ENCODE measurements at places on chromosomes 16 and 17.

DNA sequence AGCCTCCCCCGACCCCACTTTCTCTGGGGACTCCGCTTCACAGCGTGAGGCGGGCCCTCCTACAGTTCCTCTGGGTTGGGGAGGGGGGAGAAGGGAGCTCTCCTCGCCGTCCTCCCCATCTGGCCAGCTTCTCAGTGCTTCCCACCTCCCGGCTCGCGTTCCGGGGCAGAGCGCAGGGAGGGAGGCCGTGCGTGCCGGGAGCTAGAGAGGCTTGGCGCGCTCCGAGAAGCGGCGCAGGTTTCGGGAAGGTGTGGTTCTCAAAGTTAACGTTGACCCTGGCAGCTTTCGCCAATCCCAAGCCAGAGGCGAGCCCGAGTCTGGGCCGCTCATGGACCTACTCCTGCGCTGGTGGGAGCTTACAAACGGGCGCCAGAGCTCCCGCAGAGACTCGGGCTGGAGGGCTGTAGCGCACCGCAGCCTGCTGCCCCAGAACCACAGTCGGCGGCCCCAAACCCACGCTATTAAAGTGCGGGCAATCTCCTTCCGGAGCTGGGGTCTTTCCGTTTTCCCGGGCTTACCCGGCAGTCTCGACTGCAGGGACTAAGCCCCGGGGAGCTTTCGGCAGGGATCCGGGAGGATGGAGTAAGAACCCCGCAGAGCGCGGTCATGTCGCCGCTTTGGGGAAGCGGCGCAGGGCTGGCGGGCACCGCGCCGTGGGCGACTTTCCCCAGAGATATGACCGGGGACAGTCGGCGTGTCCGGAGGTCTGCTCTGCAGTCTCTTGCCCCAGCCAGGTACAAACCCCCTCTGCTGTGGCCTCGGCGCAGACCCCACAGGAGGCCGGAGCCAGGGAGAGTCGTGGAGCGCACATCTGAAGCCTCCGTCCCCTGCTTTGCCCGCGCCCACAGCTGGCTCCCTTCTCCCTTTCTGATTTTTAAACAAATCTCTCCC lies 787 bp downstream of the CDH11 start:
- no peak for DNase-seq

DNA sequence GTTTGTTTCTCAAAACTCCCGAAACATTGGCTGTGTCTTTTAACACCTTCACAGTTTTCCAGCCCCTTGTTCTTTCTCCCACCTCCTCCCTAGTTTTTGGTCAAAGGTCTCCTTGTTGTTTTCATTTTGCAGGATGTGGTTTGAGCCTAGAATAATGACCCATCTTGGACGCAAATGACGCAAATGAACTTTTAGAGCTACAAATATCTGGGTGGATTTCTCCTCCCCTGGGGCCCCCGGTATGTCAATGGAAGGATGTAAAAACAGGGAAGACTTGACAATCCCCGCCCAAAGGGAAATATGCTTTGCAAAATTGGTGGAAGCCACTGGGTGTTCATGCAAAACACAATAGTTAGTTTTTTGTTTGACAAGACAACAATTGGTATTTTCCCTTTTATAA lies 236.0 kb upstream of the IRX3 start:
- DNase-seq = no peak

GRCh38 chr17:77622647-77623046 lies 335.9 kb upstream of the TNRC6C start:
- no peak for DNase-seq

DNA sequence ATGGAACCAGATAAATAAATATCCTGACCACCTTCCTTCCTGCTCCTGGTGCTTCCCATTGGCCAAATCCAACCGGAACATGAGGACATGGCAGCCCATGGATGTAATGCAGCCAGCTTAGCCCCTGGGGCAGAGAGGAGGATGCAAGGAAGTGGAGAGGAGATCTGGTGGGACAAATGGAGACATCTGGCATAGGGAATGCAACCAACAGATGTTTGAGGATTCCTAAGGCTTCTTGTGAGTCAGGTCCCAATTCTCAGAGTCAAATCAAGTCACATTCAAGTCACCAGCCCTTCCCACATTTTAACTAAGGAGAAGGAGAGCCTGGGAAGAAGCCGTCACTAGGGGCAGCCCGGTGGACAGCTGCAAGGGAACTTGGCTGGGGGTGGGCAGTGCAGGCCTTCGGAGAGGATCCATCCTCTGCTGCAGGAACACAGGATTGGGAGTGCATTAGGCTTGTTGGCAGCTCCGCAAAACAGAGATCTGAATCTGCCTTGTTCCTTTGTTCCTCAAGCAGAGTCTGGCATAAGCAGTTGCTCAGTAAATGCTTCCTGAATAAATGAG lies 62.8 kb upstream of the HS3ST2 start:
- DNase-seq = no peak

GRCh38 chr16:1279945-1280589 lies 24.2 kb downstream of the TPSD1 start:
- DNase-seq = no peak

GRCh38 chr16:65537336-65537735 lies 415.5 kb upstream of the CDH11 start:
- DNase-seq = no peak

GRCh38 chr17:36890398-36891168 lies 46.7 kb upstream of the LHX1 start:
- no peak for DNase-seq

DNA sequence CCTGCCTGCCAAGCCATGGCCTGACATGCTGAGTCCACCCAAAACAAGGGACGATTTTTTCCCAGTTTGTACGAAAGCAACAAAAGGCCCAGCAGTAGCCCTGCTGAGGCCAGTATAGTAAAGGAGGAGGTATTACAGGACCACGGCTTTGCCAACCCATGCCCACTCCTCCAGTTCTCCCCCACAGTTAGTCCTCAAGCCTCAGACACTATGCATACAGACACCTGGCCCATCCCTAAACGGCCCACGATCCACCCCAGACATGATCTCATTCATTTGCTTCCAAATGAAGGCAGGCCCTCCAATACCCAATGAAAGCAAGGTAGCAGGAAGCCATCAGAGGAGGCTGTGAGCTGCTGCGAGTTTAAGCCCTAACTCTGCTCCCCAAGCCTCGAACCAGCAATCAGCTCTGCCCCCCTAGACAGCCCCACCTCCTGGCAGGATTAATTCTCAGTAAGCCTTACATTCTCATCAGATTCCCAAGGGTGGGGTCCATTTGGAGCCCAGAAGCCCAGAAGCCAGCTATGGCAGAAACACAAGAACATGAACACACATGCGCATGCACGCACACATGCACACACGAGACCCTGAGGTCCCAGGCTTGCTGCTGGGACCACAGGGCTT lies 4.9 kb downstream of the HDAC5 start:
- DNase-seq = no peak

DNA sequence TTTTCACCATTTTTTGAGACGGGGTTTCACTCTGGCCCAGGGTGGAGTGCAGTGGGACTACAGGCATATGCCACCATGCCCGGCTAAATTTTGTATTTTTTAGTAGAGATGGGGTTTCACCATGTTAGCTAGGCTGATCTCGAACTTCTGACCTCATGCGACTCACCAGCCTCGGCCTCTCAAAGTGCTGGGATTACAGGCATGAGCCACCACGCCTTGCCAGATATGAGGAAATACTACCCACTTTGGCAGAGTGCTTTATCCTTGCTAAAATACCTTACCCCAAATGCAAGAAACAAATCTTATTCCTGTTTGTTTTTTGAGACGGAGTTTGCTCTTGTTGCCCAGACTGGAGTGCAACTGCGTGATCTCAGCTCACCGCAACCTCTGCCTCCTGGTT lies 62.9 kb upstream of the MGAT5B start:
- no peak for DNase-seq

DNA sequence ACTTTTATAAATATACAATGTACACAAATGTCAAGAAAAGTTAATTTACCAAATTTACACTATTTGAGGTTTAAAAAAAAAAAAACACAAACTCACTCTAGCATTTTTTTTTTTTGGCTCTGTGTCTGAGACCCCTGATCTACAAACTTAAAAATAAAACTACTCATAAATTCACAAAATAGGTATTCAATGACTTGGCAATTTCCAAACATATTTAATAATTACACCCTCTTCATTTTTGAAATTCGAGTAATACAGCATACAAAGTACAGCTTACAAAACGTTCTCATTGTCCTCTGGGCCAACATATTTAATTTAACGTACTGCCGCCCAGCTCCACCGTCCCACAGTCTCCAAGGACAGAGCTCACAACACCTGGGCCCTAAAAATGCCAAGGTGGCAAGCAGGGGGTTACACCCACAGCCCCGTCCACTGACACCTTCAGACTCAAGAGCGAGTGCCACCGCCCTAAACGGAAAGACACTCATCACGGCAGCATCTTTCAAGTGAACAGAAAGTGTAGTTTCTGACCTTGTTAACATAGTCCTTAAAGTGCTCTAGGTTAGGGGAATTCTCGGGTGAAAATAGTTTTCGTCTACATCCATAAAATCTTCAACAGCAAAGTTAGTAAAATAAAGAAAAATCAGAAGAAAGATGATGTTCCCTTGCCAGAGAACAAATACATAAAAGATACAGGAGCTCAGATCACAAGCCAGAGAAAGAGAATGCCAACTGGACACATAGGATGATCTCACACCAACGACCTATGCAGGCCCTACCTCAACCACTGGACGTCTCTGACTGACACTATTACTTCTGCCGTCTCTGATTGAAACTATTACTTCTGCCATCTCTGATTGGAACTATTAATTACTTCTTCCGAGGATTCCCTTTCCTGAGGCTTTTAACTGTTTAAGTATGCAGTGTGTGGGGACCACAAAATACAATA lies 4.2 kb downstream of the ADCY9 start:
- DNase-seq = no peak

DNA sequence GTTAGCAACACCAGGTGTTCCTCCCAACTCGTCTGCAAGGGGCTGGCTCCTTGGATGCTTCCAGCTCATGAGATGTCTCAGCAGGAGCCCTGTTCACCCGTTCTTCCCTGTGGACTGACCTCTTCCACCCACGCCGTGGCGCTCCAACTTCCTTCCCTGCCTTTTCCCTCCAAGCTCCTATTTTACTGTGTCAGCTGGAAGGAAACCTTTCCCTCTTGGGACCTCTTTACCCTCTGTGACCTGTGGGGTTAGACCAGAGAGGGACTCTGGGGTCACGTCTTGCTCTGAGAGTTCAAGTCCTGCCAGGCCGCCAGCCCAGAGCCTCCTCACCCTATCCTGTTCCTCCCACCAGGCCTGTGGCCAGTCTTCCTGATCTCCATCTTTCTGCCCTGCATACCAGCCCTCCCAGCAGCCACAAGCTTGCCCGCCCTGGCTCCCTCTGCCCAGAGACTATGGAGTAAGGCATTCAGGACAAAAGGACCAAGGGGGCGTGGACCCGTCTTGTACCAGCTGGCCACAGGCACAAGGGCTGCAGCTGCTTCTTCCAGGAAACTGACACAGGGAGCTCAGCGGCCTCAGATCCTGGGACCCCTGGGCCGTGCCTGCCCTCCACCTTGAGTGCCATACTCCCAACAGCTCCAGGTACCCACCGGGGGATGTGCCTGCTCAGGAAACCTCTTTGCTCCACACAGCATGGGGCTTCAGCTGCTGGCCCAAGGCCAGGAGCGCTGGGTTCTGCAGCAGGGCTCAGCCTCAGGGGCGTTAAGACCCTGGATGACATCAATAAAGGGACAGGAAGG lies 3.0 kb downstream of the PAQR4 start:
- DNase-seq = no peak

- DNase-seq = no peak
Observed at GRCh38 chr17:3974980-3975379, 10.7 kb upstream of the ATP2A3 start.

DNA sequence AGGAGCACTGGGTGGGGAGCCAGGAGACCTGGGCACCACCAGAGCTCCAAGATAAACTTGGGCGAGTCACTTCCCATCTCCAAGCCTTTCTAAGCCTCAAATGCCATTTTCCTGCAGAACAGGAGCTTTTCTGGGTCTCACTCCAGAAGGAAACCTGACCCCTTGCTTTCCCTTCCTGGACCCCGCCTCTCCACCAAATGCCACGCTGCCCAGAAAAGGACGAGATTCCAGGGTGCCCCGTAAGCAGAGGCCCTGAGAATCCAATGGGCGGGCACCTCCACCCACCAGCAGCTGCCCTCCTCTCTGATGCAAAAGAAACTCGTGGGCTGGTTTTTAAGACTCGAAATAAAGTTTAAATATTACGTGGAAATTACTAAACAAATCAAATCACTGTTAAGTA lies 31.3 kb downstream of the ZNF423 start:
- DNase-seq = no peak

GRCh38 chr17:49361129-49361901 lies 735 bp downstream of the ZNF652 start:
- peak; percentile 35 for DNase-seq

DNA sequence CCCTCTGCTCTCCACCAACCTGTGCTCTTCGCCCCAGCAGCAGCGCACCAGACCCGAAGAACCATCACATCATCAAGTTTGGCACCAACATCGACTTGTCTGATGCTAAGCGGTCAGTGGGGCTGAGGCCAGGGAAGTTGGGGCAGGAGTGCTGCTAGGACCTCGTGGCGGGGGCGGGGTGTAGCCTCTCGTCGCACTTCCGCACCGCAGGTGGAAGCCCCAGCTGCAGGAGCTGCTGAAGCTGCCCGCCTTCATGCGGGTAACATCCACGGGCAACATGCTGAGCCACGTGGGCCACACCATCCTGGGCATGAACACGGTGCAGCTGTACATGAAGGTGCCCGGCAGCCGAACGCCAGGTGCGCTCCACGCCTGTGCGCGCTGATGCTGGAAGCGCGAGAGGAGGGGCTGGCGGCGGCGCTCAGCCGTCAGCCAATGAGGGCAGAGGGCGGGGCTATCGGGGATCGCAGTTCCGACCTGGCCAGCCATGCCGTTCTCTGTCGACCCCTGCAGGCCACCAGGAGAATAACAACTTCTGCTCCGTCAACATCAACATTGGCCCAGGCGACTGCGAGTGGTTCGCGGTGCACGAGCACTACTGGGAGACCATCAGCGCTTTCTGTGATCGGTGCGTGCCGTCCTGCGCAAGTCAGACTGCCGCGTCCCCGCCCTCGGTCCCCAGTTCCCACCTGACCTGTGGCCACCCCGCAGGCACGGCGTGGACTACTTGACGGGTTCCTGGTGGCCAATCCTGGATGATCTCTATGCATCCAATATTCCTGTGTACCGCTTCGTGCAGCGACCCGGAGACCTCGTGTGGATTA lies 3.2 kb upstream of the TMEM88 start:
- DNase-seq = peak; percentile 86

DNA sequence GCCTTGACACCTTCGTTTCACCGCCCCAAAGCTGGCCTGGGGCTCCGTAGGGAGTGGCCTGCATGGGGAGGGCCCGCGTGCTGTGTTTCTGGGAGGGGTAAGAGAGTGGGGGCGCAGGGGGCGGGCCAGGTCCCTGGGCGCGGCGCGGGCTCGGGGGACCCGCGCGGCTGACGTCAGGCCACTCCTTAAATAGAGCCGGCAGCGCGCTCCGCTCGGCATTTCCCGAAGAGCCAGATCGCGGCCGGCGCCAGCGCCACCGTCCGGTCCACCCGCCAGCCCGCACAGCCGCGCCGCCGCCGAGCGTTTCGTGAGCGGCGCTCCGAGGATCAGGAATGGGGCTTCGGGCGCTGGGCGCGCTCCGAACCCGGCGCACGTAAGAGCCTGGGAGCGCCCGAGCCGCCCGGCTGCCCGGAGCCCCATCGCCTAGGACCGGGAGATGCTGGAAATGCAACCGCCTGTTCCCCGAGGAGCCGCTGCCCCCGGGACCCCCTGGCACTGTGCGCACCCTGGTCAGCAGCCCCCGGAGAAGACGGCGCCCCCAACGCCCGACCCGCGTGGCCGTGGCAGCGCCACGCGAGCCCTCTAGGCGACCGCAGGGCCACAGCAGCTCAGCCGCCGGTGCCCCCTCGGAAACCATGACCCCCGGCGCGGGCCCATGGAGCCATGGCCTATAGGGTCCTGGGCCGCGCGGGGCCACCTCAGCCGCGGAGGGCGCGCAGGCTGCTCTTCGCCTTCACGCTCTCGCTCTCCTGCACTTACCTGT lies at the start of gene HS3ST2:
TSS of gene HS3ST2 (plus strand) at position 215 of the 763 bp plus-strand sequence. CDS start at position 664, 449 bp downstream.
- DNase-seq = peak; percentile 37

All from renal pelvis (tissue), 12 donors.